Stimulated activated CD4-positive, alpha-beta T cell treated with anti-CD3 and anti-CD28 coated beads, Interleukin-1b, Interleukin-23, amount 100 ng/mL, for 4 hours (primary cell): ENCODE measurements at places on chromosomes 1 and 21.

- DNase-seq: no peak
These were observed 61.8 kb upstream of the IFNLR1 start for GRCh38 chr1:24248859-24249258.

DNA sequence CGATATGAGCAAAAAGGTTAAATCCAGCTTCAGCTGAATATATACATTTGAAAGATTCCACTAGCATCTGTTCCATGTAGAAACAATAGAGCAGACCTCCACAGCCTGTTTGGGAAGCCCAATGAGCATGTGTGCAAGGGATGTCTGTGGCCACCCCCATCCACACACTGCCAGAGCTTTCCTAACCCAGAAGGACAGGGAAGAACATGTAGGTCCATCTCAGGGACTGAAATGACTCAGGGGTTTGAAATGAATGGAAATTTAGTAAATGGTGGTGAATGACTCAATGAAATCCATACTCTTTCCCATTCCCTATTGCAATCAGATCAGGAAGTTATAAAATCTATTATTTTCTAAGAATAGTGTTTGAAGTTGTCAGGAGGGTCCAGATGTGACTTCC is 397.2 kb downstream of the DUSP10 start:
- DNase-seq: no peak

DNA sequence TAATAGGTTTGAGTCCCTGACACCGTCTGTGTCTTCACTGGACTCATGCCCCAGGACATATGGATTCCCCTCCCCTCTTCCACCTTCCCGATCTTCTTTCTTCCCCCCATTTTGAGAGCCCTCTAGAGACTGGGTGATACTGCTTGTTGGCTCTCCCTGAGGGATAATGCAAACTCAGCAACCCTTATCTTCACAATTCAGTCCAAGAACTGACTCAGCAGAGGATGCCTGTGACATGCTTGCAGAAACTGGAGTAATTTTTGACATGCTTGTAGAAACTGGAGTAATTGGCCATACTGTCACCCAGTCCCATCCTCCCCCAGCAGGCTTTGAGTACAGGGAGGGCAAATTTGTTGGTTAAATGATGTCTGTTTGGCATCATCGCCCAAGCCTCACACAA is 127.6 kb upstream of the CTTNBP2NL start:
- DNase-seq: no peak

DNA sequence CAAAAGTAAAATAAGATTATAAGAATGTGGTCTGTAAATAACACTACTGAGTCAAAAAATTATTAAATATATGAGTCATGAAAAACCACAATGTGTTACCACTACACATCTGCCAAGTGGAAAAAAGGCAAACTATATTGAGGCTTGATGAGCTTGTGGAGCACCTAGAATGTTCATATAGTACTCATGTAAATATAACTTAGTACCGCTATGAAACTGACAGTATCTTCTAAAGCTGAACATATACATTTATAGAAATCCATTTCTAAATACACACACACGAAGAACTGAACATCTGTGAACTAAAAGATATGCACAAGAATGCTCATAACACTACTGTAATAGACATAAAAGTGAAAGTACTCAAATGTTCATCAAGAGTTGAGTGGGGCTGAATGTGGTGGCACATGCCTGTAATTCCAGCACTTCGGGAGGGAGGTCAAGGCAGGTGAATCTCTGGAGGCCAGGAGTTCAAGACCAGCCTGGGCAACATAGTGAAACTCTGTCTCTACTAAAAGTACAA is 18.5 kb upstream of the GBP3 start:
- no peak for DNase-seq

DNA sequence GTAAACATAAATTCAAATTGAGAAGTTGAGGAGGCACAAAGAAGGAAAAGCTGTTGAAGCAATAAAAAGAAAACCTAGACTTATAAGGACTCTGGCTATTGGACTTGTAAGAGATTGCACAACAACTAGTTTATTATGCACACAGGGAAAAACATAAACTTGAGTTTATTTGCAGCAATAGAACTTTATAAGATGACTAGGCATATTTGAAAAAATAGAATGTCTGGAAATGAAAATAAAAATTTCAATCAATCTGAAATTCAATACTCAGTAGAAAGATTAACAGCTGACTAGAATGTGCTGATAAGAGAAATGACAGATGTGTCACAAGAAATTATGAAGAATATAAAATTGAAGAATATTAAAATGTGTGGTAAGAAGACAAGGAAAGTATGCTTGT is 505.4 kb upstream of the ZP4 start:
- no peak for DNase-seq

DNA sequence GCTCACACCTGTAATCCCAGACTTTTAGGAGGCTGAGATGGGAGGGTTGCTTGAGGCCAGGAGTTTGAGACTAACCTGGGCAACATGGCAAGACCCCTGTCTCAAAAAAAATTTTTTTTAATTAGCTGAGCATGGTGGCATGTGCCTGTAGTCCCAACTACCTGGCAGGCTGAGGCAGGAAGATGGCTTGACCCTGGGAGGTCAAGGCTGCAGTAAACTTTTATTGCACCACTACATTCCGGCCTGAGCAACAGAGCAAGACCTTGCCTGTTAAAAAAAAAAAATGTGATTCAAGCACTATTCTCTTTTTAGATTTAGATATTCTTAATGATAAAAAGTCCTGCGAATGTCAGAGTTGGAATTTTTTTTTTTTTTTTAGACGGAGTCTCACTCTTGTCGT is 102.5 kb upstream of the L1TD1 start:
- DNase-seq: no peak

DNA sequence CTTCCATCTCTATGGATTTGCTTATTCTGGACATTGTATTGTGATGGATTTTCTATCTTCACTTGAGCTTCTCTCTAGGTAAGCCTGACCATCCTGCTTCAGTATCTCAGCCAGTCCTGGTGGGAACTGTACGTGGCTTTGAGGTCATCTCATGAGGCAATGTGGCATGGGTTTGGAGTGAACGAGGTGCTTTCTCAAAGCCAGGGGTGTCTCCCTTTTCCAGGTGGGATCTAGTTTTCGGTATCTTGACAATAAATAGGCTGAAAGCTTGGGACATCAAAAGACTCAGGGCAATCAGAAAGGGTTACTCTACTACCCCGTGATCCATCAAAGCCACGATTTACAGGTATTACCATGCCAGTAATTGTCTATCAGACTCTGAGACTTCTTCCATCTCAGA is 40.8 kb downstream of the AZIN2 start:
- DNase-seq: no peak
